Activated CD4-positive, alpha-beta memory T cell treated with anti-CD3 and anti-CD28 coated beads, Interleukin-2, amount 10 ng/mL, durations not matched to agents 7 days and 5 days (primary cell): ENCODE measurements at places on chromosomes 13 and 19. TPM values are rescaled to one million over a fixed set of nuclear protein-coding genes. Genes with fewer than 3 reads are reported as not detected.
A peak's percentile ranks its signal among the peaks of the same experiment; 100 is the strongest.

GRCh38 chr13:40639221-40639681 lies 27.2 kb downstream of the FOXO1 start:
- H3K27me3 ChIP-seq = no peaks in the 10 kb centered on the region
- no peak overlapping the region for H3K27ac ChIP-seq
- no peak overlapping the region for H3K4me3 ChIP-seq
- DNase-seq = no peak
- peaks cover 38% of the 10 kb centered on the region for H3K36me3 ChIP-seq

DNA sequence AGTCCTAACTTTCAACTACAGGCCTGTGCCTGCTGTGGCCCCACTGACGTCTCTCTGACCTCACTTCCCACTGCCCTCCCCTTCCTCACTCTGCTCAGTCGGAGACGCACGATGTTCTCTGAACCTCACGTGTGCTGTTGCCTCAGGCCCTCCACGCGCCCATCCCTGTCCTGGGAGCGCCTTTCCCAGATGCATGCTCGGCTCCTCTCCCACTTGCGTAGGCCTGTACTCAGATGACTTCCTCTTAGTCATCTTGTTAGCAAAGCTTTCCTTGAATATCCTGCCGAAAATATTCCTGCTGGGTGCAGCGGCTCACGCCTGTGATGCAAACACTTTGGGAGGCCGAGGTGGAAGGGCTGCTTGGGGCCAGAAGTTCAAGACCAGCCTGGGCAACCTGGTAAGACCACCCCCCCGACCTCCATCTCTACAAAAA lies 9.3 kb upstream of the SYT5 start:
- no peaks in the 10 kb centered on the region for H3K27me3 ChIP-seq
- no peak overlapping the region for H3K27ac ChIP-seq
- peaks cover 17% of the 10 kb centered on the region for H3K4me1 ChIP-seq
- H3K4me3 ChIP-seq = no peak overlapping the region

DNA sequence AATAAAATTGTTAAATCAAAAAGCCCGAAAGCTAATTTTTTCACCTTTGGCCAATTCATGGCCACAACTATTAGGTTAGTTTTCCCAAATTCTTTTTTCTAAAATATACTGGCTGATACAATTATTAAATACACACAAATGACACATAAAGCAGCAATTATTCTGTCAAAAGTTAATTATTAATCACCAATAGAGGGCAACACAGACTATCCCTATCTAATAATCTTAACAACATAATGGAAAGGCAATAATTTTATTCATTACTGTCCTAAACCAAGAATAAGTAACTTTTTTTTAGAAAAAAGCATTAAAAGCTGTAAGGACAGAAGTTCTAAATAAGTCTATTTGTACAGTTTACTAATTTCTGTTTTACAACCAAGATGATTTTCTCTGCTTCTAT lies 51.7 kb downstream of the KATNAL1 start:
- H3K4me3 ChIP-seq = no peak overlapping the region
- no peak for DNase-seq
- no peaks in the 10 kb centered on the region for H3K27me3 ChIP-seq
- H3K36me3 ChIP-seq = peaks cover 14% of the 10 kb centered on the region
- H3K27ac ChIP-seq = no peak overlapping the region
- H3K4me1 ChIP-seq = peaks cover 22% of the 10 kb centered on the region

- no peak overlapping the region for H3K27ac ChIP-seq
- peaks cover 4% of the 10 kb centered on the region for H3K36me3 ChIP-seq
- peaks cover 36% of the 10 kb centered on the region for H3K27me3 ChIP-seq
Observed at GRCh38 chr19:6528544-6529121, 2.2 kb upstream of the TNFSF9 start.

- peaks cover 4% of the 10 kb centered on the region for H3K36me3 ChIP-seq
- H3K4me3 ChIP-seq = no peak overlapping the region
- DNase-seq = no peak
- peaks cover 8% of the 10 kb centered on the region for H3K27me3 ChIP-seq
- H3K27ac ChIP-seq = no peak overlapping the region
Observed at GRCh38 chr19:48290401-48290770, 20.5 kb downstream of the ZNF114 start.

GRCh38 chr19:16587833-16588823 lies 15.9 kb upstream of the SLC35E1 start:
- H3K27ac ChIP-seq = peak overlapping the region; percentile 90
- H3K27me3 ChIP-seq = no peaks in the 10 kb centered on the region
- peak; percentile 70 for DNase-seq
- H3K4me1 ChIP-seq = peaks cover 93% of the 10 kb centered on the region

GRCh38 chr13:99995589-99996380 lies 14.2 kb downstream of the ZIC2 start:
- peaks cover 5% of the 10 kb centered on the region for H3K36me3 ChIP-seq
- H3K4me1 ChIP-seq = peaks cover 13% of the 10 kb centered on the region
- no peak for DNase-seq
- H3K4me3 ChIP-seq = no peak overlapping the region
- peaks cover 77% of the 10 kb centered on the region for H3K27me3 ChIP-seq

GRCh38 chr19:56097306-56097705 lies 23.8 kb downstream of the ZNF787 start:
- no peak for DNase-seq
- H3K27me3 ChIP-seq = no peaks in the 10 kb centered on the region
- peaks cover 7% of the 10 kb centered on the region for H3K4me1 ChIP-seq
- no peak overlapping the region for H3K27ac ChIP-seq
- H3K4me3 ChIP-seq = no peak overlapping the region
- peaks cover 46% of the 10 kb centered on the region for H3K36me3 ChIP-seq

- DNase-seq = no peak
- H3K27ac ChIP-seq = peak overlapping the region; percentile 26
- no peak overlapping the region for H3K4me3 ChIP-seq
- peaks cover 62% of the 10 kb centered on the region for H3K36me3 ChIP-seq
- H3K27me3 ChIP-seq = no peaks in the 10 kb centered on the region
- peaks cover 25% of the 10 kb centered on the region for H3K4me1 ChIP-seq
Observed at GRCh38 chr13:112871742-112872141, 97.3 kb upstream of the MCF2L start.

DNA sequence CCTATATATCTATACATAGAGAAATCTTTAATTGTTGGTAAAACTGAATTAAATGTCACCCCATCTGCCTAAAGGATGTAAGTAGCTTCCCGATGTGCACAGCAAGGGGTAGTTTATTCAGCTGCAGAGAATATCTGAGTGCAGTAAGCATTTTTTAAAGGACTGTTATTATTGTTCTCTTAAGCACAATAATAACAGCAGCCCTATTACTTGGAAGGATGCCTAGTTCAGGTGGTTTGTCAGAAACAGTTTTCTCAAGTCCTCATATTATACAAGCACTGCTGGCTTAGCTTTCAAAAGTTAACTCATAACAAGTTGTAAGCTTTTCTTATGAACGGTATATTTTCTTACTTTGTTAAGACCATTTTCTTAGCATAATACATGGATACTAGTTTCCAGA lies 142.6 kb downstream of the CRYL1 start:
- H3K4me1 ChIP-seq = peaks cover 8% of the 10 kb centered on the region
- peaks cover 3% of the 10 kb centered on the region for H3K27me3 ChIP-seq
- no peak overlapping the region for H3K27ac ChIP-seq

- peaks cover 38% of the 10 kb centered on the region for H3K4me1 ChIP-seq
- DNase-seq = peak; percentile 30
- H3K4me3 ChIP-seq = peak overlapping the region; percentile 92
- no peaks in the 10 kb centered on the region for H3K27me3 ChIP-seq
- peak overlapping the region; percentile 96 for H3K27ac ChIP-seq
Observed at GRCh38 chr19:8321986-8322637, 816 bp downstream of the RPS28 start.

GRCh38 chr19:58128041-58128685 lies 22.4 kb downstream of the ZNF329 start:
- no peaks in the 10 kb centered on the region for H3K4me1 ChIP-seq
- no peak for DNase-seq
- no peaks in the 10 kb centered on the region for H3K27me3 ChIP-seq
- no peak overlapping the region for H3K4me3 ChIP-seq
- H3K27ac ChIP-seq = no peak overlapping the region

- H3K36me3 ChIP-seq = no peaks in the 10 kb centered on the region
- H3K27me3 ChIP-seq = no peaks in the 10 kb centered on the region
- no peak overlapping the region for H3K27ac ChIP-seq
- no peaks in the 10 kb centered on the region for H3K4me1 ChIP-seq
- no peak for DNase-seq
Observed at GRCh38 chr13:38617936-38618335, 68.9 kb upstream of the FREM2 start.

DNA sequence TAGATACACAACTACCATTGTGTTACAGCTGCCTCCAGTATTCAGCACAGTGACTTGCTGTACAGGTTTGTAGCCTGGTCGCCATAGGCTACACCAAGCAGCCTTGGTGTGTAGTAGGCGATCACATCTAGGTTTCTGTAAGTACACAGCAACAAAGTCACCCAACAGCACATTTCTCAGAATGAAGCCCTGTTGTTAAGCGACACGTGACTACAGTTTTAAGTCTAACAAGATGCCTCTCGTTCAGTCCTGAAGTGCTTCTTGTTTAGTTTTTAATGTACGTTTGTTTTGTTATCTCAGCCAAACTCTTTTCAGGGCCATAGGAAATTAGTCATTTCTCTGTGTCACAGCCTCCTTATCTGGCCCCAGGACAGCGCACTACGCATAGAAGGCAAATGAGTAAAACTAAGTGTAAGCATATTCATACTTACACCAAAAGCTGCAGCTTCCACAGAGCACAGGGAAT lies 50.0 kb upstream of the GPR183 start:
- no peaks in the 10 kb centered on the region for H3K27me3 ChIP-seq
- H3K4me1 ChIP-seq = peaks cover 97% of the 10 kb centered on the region
- DNase-seq = peak; percentile 70
- H3K4me3 ChIP-seq = peak overlapping the region; percentile 56
- peak overlapping the region; percentile 96 for H3K27ac ChIP-seq

DNA sequence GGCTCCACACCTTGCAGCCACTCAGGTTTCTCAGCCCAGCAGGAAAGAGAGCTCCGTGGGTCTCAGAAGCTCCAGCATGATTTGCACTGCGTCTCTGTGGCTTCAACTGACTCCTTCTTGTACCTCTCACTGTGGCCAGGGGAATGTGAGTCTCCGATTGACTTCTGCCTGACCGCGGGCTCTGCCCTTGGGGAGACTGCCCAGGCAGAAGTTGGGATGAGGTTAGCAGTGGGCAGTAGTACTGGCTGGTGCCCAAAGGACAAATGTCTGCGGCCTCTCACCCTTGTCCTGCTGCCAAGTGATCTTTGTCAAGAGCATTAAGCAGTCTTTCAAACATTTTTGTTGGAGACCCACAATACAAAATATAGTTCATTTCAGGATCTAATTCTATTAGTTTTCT lies 34.4 kb upstream of the FXYD3 start:
- H3K36me3 ChIP-seq = no peaks in the 10 kb centered on the region
- H3K27ac ChIP-seq = no peak overlapping the region
- peaks cover 5% of the 10 kb centered on the region for H3K27me3 ChIP-seq
- no peaks in the 10 kb centered on the region for H3K4me1 ChIP-seq

GRCh38 chr19:17340302-17340870 lies 3.0 kb downstream of the GTPBP3 start:
- peaks cover 33% of the 10 kb centered on the region for H3K4me1 ChIP-seq
- H3K36me3 ChIP-seq = no peaks in the 10 kb centered on the region
- DNase-seq = no peak
- H3K27me3 ChIP-seq = no peaks in the 10 kb centered on the region
- H3K27ac ChIP-seq = no peak overlapping the region
- no peak overlapping the region for H3K4me3 ChIP-seq

DNA sequence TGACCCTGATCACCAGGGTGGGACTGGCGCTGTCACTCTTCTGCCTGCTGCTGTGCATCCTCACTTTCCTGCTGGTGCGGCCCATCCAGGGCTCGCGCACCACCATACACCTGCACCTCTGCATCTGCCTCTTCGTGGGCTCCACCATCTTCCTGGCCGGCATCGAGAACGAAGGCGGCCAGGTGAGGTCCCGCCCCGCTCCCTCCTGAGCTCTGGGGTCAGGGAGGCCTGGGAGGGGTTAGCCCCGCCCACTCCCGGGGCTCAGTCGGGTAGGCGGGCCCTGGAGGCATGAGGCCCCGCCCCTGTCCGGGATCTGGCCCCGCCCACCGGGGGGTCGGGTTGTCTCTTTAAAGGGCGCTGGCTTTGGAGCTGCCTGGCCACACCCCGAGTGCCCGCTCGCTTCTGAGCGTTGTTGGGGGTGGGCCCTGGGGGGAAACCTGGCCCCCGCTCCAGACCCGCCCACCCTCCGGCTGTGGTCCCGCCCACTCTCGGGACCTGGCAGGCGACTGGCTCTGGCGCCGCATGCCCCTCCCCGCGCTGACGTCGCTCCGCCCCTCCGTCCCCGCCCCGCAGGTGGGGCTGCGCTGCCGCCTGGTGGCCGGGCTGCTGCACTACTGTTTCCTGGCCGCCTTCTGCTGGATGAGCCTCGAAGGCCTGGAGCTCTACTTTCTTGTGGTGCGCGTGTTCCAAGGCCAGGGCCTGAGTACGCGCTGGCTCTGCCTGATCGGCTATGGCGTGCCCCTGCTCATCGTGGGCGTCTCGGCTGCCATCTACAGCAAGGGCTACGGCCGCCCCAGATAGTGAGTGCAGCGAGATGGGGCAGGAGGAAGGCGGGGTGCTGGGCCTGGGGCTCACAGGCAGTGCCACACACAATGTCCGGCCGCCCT lies 13.1 kb downstream of the DDX39A start:
- H3K27ac ChIP-seq = peak overlapping the region; percentile 68
- H3K4me1 ChIP-seq = peaks cover 45% of the 10 kb centered on the region
- no peaks in the 10 kb centered on the region for H3K27me3 ChIP-seq
- peak; percentile 92 for DNase-seq

- no peaks in the 10 kb centered on the region for H3K36me3 ChIP-seq
- no peak overlapping the region for H3K27ac ChIP-seq
- H3K4me3 ChIP-seq = no peak overlapping the region
- DNase-seq = no peak
Observed at GRCh38 chr13:101868585-101869469, 416.4 kb downstream of the ITGBL1 start.

DNA sequence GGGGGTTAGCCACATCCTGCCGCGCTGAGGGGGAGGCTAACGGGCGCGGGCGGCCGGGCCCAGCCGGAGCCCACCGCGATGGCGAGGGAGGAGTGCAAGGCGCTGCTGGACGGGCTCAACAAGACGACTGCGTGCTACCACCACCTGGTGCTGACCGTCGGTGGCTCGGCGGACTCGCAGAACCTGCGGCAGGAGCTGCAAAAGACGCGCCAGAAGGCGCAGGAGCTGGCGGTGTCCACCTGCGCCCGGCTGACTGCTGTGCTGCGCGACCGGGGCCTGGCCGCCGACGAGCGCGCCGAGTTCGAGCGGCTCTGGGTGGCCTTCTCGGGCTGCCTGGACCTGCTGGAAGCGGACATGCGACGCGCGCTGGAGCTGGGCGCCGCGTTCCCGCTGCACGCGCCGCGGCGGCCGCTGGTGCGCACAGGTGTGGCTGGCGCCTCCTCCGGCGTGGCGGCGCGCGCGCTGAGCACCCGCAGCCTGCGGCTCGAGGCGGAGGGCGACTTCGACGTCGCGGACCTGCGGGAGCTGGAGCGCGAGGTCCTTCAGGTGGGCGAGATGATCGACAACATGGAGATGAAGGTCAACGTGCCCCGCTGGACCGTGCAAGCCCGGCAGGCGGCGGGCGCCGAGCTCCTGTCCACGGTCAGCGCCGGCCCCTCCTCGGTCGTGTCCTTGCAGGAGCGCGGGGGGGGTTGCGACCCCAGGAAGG lies 692 bp downstream of the RGS9BP start:
- H3K4me3 ChIP-seq = peak overlapping the region; percentile 84
- H3K36me3 ChIP-seq = no peaks in the 10 kb centered on the region
- H3K27me3 ChIP-seq = peaks cover 16% of the 10 kb centered on the region
- no peak for DNase-seq

TLE6 gene
- 2.0 TPM for total RNA-seq

CGB3 gene
- total RNA-seq = not detected

SIGLECL1 gene
- total RNA-seq = not detected

MAST3 gene
- total RNA-seq = 29.2 TPM

RNF17 gene
- total RNA-seq = not detected

NANOS3 gene
- total RNA-seq = 0.95 TPM

SPACA4 gene
- total RNA-seq = not detected

GARIN5A gene
- 0.33 TPM for total RNA-seq

NCR1 gene
- not detected for total RNA-seq
